ENCODE measurements at places on chromosomes 4 and X.

DNA sequence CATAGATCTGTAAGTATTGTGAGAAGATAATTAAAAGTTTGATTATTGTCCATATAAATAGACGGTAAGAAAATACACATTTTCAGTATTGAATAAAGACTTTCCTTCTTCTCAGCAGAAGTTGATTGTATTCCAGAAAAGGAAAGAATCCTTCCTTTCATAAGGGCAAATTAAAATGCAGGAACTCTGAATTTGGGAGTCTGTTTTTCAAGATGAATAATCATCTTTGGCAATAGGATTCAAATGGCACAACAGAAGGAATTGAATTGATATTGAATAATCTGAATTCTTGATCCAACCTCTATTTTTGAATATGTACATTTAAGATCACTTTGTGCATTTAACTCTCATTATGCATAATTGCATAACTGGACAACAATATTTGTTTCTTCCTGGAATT lies 149.3 kb downstream of the DMD start:
- no peak for DNase-seq

DNA sequence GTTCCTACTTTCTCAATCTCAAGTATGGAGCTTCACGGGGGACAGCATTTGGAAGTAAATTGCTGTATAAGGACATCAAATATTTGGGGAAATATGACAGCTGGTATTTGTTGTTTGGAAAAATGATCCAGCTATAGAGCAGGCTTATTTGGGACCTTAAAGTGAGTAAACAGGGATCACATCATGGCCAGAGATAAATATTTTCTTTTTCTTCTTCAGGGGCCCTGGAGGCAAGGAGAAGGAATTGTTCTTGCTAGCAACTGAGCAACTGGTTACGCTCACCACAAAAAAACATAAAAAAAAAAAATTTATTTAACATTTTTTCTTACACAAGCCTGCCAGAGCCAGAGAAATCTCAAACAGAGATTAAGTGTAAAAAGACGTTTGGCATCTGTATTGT lies 277.2 kb upstream of the UGT8 start:
- no peak for DNase-seq

DNA sequence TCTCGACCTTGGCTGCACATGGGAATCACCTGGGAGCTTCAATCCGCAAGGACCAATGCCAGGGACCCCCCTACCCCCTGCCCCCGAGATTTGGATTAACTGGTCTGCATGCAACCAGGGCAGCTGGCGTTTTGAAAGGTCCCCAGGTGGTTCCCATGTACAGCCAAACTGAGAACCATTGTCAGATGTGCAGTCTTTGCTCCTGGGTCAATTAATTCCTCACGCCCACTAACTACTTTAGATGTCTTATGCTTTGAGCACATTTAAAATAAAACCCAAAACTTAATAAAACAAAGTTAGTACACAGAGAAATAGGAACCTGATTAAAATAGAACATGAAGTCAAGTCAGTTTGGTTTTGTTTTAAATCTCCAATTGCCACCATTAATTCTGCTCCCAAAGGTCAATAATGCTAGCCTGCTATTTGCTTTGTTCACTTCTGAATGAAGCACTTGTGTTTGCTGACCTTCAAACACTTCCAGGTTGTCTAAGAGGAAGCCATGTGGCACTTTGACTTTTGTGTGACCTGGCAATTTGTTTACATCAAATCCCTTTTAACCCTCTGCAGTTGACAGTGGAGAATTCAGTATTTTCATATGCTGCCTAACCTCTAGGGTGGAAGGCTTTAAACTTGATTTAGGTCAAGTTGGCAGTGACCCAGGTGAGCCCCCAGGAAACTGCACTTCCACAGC lies 27.2 kb upstream of the TMSB4X start:
- no peak for DNase-seq

GRCh38 chr4:26069218-26069617 lies 155.2 kb downstream of the SMIM20 start:
- DNase-seq, result no peak

GRCh38 chr4:64334964-64335363 lies 74.3 kb downstream of the TECRL start:
- no peak for DNase-seq

DNA sequence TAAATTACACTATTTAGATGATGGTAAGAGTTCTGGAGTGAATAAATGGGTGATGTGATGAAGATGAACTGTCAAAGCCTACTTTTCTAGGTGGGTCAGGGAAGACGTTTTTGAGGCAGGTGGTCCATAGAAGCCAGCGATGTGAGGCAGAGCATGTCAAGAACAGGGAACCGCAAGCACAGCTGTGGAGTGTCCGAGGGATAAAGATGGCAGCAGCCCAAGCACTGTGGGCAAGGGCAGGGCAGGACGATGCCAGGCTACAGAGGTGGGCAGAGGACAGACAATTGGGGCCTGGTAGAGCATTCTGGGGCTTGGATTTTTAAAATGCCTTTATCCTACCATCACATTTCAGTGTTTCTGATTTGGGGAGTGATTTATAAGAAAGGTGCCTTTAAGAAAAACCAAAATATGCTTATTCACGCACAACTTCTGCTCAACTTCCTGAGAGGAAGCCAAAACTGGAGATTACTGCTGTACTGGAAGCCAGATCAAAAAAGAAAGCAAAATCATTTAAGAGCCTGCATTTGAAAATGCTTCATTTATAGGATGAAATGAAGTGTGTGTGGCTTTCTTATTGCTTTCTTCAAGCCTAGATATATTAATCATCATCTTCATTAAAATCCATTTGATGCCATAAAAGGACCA lies 119.0 kb upstream of the WDR17 start:
- DNase-seq, result no peak

GRCh38 chr4:52711272-52711671 lies 40.0 kb downstream of the ERVMER34-1 start:
- DNase-seq, result no peak

DNA sequence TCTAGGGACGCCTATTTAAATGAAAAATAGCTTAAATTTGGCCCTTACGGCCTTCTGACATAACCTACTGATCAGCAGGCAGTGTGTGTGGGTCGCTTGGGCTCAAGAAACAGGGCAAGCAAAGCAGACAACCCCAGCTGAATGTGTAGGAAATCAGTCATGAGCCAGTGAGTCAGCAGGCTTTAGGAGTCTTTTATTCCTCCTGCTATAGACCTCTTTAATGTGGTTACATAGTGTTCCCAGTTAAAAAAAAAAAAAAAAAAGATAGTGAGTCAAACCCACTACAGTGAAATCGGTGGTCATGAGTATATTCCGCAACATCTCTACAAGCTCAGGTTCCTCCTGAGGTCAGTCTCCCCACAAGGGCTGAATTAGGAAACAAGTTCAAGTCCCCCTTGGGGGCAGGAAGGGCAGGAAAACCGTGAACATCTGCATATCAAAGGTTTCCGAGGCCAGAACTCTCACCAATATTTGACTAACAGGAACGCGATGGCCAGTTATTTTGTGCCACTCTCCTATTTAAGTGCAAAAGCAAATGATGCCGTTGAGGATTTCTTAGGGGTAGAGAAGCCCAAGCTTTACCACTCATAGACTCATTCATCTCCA lies 32.7 kb downstream of the ACSL1 start:
- peak; percentile 56 for DNase-seq
